ENCODE measurements at places on chromosomes 2 and 18. TPM values are rescaled to one million over a fixed set of nuclear protein-coding genes. Genes with fewer than 3 reads are reported as not detected.

- no peak for DNase-seq
Measured at GRCh38 chr2:161141033-161141432, 19.2 kb upstream of the TANK start.

DNA sequence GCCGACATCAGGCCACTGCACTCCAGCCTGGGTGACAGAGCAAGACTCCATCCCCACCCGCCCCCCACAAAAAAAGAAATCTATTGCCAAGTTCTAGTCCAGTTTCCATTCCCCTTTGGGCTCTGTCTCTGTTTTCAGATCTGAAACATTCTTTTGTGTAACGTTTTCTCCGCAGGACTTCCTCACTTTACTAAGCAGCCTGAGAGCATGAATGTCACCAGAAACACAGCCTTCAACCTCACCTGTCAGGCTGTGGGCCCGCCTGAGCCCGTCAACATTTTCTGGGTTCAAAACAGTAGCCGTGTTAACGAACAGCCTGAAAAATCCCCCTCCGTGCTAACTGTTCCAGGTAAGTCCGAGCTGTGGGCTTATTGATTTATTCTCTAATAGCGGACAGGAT, 48.8 kb downstream of the MERTK start:
- no peak for DNase-seq

DNA sequence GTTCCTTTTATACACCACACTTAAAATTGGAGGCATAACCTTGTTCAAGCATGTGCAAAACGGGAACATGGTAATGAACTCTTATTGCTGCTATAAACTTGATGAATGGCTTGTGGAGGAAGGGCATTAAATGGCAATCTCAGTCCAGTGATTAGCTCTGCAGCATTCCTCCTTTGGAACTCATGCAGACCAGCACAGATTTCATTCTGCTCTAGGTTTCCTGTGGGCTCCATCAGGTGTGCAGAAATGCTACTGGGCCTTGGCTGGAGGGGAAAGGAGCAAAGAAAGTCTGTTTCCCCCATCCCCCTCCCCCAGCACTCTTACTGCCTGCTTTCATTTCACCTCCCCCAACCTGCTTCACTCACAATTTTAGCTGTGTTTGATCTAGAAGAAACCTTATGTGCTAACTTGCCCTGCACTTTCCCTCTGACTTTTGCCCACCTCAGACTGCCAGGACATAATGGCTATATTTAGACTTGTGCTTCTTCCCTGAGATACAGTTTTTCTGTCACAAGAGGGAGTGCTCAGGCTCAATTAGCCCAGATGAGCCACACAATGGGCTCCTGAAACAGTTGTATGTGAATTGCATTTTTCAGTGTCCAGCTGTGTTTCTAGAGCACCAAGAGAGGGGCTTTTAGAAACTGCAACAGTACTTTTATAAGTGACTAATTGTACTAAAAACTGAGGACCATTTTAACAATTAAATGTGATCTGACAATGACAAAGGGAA, 109.8 kb downstream of the FSHR start:
- no peak for DNase-seq

ME2 gene
- total RNA-seq: 41.9 TPM

DNA sequence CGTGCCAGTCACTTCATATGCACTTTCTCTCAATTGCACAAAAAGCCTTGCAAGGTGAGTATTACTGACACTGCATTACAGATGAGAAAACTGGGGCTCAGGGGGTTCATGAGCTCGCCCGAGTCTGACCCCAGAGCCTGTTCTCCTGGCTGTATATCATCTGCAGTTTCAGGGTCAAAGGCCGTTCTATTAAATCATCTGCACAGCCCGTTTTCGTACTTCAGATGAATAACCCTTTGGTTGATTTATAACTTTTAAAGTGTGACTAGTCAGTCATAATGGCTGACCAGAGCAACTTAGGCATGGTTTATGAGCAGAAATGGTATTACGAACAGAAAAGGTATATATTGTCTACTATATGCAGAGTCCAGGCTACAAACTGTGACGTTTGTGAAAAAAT, 35.3 kb upstream of the NPAS2 start:
- no peak for DNase-seq
